ENCODE measurements at places on chromosomes 1 and 21.

GRCh38 chr1:62784509-62785365, 805 bp downstream of the ATG4C start:
- DNase-seq = no peak

DNA sequence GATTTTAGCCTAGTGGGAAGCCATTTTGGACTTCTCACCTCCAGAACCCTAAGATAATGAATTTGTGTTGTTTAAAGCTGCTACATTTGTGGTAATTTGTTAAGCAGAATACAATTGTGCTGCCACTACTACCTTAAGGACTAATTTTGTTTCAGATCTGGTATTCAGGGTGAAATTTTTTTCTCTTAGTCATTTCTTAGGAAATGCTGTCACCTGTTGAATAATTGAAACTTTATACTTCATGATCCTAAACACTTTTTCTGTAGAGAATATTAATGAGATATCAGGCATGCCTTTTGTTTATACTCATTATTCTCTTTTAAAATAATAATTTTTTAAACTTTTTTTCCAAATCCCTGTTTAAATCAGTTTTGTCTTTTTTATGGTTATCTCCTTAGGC, 246.8 kb downstream of the TGFB2 start:
- DNase-seq = no peak

GRCh38 chr1:101190441-101190840, 46.4 kb upstream of the S1PR1 start:
- no peak for DNase-seq

GRCh38 chr1:169765580-169766331, 29.0 kb downstream of the METTL18 start:
- DNase-seq = no peak

DNA sequence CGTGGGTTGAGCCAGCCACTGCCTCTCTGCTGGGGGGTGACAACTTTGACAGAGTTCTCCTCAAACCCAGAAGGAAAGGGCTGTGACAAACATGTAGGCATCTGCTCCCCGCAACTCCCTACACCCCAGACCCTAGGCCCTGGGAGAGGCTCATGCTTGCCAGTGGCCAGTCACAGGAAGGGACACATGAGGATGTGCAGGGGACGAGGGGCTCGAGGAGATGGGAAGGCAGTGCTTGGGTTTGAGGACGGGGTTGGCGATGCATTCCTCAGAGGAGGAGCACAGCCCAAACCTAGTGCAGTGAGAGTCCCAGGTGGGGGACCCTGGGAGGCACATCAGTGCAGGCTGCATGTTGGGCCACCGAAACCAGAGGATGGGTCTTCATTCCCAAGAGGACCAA, 62.1 kb downstream of the STUM start:
- DNase-seq = no peak

- DNase-seq = no peak
Observed at GRCh38 chr21:29586696-29587095, 288.0 kb downstream of the BACH1 start.

GRCh38 chr1:3831689-3832088, 25.3 kb downstream of the CEP104 start:
- no peak for DNase-seq

GRCh38 chr1:185936641-185937040, 202.4 kb downstream of the HMCN1 start:
- DNase-seq = no peak

DNA sequence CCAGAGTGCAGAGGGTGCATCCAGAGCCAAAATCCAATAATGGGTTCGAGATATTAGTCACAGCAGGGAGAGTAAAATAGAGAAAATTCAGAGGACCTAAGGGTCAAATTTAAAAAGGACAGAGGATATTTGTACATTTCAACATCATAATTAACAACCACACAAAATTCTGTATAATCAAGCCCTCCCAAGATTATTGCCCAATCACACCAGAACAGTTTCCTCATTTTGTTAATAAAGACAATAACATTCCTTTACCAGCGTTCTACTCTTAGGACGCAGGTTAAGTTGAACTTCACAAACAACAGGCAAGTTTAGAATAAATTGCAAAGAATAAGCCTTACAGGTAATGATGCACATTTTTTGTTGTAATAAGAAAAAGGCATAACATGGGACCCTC, 462.8 kb downstream of the PTPRC start:
- no peak for DNase-seq

- no peak for DNase-seq
Observed at GRCh38 chr1:235404190-235404589, 37.0 kb downstream of the TBCE start.

- no peak for DNase-seq
Observed at GRCh38 chr1:78760858-78761257, 111.2 kb downstream of the IFI44 start.

Data from omental fat pad (tissue), 4 donors.